Fibroblast of skin of abdomen (primary cell): ENCODE measurements at places on chromosomes 1 and 21.

DNA sequence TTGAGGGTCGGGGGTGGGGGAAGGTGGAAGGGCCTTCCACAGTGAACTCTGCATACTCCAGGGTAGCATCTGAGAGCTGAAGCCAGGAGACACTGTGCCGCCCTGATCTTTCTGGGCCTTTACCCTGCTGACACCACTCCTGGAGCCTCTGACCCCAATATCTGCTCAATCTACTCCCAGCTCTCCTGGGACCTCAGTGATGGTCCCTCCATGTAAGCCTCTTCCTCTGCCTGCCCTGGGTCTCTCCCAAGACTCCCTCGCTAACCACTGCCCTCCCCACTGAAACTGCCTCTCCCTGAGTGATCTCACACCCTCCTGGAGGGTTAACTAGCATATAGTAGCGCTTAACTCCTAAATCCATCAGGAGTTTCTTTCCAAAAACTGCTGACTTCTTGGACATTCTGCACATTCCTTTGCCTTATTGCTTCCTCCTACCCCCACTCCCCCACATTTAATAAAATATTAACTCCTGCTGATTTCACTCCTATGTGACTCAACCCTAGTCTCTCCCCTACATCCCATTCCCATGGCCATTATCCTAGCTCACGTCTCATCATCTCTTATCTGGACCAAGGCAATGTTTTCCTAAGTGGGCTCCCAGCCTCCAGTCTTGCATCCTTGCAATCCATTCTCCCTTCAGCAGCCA, 145.6 kb downstream of the HMGB4 start:
- DNase-seq = peak; percentile 67

DNA sequence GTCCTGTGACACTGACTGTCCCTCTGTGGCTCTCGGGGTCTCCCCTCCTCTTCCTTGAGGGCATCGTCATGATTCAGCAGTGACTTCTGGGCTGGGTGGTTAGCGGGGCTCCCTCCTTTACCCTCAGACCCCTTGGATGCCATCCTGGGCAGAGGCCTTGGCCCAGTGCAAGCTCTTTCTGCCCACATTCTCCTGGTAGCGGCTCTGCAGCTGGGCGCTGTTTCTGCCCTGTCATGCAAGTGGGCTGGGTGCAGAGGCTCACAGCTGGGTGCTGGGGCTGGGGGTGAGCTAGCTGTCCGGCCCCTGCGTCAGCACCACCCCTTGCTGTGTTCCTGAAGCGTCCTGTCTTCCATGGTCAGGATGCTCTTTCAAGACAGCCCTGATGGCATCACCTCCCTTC, 158.5 kb downstream of the PCBP3 start:
- DNase-seq = no peak

GRCh38 chr1:216614011-216614934, 109.0 kb downstream of the ESRRG start:
- DNase-seq = no peak

DNA sequence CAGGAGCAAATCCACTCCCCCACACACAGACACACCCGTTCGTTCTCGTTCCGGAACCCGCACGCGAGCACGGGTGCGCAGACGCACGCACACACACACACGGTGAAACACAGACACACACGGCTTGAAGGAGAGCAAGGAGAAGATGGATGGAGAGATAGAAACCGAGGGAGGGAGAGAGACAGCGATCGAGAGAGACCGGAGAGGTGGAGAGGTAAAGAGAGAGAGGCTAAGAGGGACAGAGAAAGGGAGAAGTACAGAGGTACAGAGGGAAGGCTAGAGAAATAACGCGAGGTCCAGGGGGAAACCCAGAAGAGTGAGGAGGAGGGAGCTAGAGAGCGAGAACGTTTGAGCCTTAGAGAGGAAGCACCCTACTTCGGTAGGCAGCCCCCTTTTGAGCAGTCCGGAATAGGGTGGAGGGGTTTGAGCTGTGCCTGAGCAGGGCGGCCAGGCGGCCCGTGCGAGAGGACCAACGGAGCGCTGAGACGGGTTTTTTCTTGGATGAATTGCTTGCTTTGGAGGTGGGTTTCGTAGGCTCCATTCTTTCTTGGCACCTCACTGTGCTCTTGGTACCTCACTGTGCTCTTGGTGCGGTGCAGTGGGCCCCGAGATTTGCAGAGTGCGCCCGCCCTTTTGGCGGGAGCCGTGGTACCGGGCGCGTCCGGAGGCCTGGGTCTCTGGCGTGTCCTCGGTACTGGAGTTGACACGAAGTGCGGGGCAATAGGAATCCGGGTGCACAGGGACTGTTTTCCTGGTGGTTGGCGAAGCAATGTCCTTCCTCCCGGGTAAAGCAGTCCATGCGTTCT, 88.4 kb upstream of the RHOU start:
- peak; percentile 45 for DNase-seq

- no peak for DNase-seq
Observed at GRCh38 chr21:35491114-35491513, 442.0 kb upstream of the RUNX1 start.

- DNase-seq = no peak
Observed at GRCh38 chr1:63368131-63368530, 704 bp downstream of the ALG6 start.

GRCh38 chr1:69568421-69569174, 876 bp downstream of the LRRC7 start:
- no peak for DNase-seq

GRCh38 chr1:67618285-67619018, 66.5 kb upstream of the GADD45A start:
- peak; percentile 34 for DNase-seq

- DNase-seq = peak; percentile 33
Observed at GRCh38 chr1:76291737-76292136, 217.2 kb downstream of the ST6GALNAC3 start.

DNA sequence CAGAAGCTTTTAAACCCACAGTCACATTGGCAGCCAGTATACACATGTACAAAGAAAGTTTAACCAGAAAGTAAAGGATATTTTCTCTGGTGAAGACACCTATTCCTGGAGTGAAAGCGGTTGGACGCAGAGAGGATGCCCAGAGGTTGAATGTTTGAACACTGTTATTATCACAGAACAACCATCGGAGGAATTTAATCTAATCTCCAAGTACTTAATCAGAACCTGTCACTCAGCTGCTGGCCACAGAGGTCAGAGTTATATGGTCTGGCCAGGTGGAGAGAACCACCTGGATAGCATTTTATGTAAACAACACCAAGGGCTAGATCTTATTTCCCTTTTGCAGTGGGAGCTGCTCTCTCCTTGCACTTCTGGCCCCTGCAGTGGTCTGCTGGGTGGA, 29.4 kb downstream of the SPATA46 start:
- DNase-seq = no peak

DNA sequence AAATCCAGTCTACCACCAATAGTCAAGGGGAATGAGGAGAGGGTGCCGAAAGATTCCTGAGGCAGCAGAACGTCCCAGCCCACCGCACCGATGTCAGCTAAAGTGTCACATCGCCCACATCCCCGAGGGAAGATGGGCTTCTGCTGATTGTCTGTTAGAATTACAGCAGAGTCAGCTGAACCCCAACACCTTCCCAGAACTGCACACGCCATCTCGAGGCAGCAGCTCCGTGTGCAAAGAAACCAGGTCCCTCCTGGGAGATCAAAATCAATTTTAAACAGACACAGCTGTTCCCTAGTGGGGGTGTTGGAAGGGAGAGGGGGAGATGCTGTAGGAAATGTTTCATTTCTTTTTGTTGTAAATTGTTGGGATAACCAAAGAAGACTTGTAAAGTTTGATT, 12.8 kb upstream of the KAZN start:
- DNase-seq = no peak

DNA sequence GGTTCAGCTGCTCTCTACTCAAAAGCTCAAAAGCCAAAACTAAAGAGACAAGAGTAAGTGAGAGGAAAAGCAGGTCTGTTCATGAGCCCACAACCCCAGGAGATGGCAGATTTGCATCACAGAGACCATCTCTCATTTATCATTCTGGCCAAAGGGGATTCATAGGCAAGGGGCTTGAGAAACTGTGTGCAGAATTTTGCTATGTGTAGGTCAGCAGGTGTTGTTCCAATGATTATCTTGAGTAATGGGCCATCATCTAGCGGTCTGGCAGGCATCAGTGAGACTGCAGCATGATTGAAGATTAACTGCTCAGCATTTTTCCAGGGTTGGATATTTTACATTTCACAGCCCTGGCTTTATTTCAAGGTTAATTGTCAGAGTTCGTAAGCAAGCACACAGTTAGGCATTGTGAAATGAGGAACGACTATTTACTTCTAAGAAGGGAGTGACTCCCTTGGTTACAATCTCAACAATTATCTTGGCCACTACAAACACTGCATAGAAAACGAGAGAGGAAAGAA, 1204.6 kb upstream of the TMPRSS15 start:
- no peak for DNase-seq

DNA sequence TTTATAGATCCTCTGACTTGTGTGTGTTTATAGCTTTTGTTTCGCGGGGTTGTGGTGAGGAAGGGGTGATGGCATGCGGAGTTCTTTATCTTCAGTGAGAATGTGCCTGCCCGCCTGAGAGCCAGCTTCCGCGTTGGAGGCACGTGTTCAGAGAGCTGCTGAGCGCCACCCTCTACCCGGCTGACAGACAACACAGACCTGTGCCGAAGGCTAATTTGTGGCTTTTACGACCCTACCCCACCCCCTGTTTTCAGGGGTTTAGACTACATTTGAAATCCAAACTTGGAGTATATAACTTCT, 14.4 kb upstream of the CD101 start:
- DNase-seq = no peak

DNA sequence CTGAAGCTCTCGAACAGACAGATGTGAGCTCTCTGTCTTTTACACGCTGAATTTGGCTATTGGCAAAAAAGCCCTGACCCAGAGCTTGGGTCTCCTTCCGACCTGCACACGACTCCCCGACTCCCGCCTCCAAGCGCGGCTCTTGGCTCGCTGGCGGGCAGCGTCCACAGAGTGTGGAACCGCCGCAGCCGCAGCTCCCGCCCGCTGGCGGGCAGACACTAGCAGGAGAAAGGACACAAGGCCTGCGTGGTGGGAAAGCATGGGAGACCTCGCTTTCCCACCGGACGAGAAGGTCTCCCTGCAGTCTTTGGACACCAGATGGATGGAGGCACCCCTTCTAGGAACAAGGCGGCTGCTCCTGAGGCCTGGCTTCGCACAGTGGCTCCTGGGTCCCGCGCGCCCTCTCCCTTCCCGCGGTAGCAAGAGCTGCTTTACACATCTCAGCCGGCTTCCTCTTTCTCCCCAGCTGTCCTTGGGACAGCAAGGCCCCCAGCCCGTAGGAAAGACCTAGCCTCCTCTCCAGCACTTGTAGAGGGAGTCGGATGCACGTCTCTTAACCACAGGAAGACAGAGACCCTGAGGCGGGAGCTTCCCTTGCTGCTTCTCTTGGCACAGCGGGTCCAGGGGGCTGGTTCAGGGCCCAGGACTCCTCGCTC, 92.1 kb downstream of the PRKAB2 start:
- DNase-seq = no peak

DNA sequence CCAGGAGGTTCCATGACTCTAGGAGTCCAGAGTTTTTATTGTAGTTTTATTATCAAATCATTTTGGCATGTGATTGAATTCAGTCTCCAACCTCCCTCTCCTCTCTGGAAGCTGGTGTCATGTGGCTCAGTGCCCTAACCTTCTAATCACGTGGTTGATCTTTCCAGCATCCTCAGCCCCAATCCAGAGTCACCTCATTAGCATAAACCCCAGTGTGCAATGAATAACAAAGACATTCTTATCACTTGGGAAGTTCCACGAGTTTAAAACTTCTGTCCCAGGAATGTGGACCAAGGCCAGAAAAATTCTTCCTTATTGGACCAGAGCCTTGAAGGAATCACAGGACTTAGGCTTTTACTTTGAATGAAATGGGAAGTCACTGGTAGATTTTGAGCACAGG, 52.2 kb downstream of the KIRREL1 start:
- peak; percentile 79 for DNase-seq

DNA sequence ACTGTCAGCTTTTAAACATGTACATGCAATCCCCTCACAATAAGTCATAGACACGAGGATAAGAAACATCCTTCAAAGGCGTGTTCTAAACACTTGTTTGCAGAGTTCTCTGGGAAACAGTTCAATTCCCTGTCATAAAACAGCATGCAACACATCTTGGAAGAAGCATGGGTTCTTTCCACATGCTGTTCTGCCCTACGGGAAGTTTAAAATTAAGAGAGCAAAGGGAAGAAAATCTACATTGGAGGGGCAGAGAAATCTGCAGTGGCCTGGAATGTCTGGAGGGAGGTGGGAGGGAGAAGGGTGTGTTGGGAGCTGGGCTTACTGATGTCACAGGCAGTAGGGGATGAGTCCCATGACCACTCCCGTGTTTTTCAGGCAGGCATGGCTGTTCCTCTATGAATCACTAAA, 98.3 kb upstream of the SLC2A1 start:
- DNase-seq = peak; percentile 43

DNA sequence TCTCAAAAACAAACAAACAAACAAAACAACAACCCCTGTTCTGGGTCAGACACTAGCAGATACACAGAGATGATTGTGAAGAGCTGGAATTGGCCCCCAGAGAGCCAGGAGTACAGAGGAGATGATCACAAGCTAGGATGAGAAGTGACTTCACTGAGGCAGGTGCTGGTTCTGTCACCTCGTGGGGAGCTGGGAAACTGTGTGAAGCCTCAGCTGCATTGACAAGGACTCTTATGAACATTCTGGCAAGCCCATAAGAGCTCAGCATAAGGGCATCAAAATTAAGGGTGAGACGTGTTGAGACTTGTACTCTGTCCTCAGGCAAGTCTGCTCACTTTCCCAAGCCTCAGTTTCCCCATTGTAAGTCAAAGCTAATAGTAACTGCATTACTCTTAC, 14.7 kb upstream of the PTP4A2 start:
- DNase-seq = no peak

DNA sequence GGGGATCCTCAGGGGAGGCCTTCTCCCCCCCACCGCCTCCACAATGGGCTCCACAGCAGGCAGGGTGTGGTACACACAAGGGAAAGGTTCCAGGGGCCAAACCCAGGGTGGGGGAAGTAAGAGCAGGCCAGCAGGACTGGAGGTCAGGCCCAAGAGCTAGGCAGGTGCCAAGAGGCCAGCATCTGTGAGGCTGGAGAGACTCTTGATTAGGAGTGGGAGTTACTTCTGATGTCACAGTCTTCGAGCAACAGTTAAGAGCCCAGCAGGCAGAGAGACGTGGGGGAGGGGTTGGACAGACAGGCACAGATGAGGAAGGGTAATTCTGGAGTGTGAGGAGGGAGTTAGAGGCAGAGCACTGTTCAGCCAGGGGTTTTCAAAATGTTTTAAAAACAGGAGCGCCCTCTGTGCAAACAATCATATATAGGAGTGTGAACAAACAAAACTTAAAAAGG, 55.8 kb downstream of the SLC9A1 start:
- DNase-seq = peak; percentile 60

GRCh38 chr1:154716011-154716410, 108.0 kb upstream of the ADAR start:
- DNase-seq = no peak

- DNase-seq = no peak
Observed at GRCh38 chr1:61050541-61051442, 31.6 kb upstream of the NFIA start.

DNA sequence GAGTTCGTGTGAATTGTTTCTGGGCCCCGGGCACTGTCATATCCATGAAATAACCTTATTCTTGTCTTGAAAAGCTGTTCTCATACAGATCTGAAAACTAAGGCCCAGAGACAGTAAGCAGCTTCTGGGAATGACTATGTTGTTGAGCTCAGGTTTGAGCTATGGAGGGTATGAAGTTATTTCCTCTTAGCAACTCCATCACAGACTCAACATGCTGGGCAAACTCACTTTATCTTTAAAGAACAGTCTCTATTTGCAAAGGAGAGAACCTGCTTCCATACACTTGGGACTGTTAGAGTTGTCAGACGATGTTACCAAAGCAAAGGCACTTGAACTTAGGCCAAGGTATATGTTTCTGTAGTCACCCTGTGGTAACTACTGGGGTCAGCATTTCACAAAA, 90.0 kb downstream of the GPR88 start:
- DNase-seq = no peak

- peak; percentile 60 for DNase-seq
Observed at GRCh38 chr1:8598060-8598724, 219.2 kb downstream of the RERE start.
